ENCODE measurements at places on chromosomes 11 and 22.
A peak's percentile ranks its signal among the peaks of the same experiment; 100 is the strongest.

DNA sequence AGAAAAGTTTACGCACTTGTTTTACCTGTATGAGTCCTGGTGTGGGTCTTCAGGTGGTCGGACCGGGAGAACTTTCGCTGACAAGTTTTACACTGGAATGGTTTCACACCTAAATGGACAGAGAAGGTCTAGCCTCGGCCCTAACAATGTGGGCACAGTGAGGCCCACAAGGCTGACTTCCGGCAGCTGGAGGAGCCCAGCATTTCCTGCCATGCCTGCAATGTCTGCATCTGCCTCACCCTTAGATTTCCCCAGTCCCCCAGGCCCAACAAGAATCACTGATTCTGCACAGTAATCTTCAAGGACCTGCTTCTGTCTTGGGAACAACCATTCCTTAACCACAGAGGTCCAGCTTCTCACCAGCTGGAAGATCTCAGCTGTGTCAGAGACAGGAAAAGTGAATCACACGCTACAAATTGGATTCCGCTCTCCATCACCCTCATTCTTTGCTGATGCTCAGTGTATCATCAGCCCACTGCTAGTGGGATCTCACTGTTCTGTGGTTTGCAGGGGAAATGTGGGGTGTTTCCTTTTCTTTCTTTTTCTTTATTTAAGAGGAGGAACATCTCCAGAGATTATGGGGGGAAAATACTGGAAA is 43.3 kb downstream of the WT1 start:
- no peak for DNase-seq

GRCh38 chr22:32733196-32733768 is 68.2 kb upstream of the TIMP3 start:
- no peak for DNase-seq

GRCh38 chr11:60867871-60868681 is 734 bp downstream of the ZP1 start:
- DNase-seq = no peak

GRCh38 chr11:78615724-78616123 is 41.1 kb upstream of the NARS2 start:
- DNase-seq = no peak

DNA sequence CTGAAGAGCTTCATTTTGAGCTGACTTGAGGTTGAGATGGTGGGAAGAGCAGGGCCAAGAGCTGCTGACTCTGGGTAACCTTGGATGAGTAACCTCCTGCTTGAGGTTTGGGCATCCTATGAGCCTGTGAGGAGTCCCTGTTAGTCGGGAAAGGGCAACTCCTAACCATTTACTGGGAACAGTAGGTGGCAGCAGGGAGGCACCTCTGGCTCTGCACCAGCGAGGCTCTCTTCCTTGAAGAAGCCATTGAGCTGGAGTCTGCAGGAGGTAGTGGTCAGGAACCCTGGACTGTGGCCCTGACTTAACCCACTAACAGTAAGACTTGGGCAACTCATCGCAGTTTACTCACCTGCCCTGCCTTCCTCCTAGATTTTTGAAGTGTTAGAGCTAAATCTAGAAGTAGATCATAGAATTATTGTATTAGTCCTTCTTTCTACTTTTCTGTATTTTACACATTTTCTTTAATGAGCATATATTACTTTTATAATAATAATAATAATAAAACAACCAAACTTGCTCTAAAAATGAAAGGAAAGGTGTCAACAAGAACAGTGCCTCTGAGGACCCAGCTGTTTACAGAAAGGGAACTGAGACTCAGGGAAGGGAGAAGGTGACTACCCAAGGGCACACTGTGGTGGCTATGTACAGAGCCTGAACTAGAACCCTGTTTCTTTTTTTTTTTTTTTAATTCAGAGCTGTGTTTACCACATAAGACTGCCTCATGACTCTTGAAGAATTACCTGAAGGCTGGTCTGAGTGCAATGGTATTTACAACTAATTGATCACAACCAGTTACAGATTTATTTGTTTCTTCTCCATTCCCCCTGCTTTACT is 47.5 kb downstream of the MEI1 start:
- DNase-seq = peak; percentile 73

DNA sequence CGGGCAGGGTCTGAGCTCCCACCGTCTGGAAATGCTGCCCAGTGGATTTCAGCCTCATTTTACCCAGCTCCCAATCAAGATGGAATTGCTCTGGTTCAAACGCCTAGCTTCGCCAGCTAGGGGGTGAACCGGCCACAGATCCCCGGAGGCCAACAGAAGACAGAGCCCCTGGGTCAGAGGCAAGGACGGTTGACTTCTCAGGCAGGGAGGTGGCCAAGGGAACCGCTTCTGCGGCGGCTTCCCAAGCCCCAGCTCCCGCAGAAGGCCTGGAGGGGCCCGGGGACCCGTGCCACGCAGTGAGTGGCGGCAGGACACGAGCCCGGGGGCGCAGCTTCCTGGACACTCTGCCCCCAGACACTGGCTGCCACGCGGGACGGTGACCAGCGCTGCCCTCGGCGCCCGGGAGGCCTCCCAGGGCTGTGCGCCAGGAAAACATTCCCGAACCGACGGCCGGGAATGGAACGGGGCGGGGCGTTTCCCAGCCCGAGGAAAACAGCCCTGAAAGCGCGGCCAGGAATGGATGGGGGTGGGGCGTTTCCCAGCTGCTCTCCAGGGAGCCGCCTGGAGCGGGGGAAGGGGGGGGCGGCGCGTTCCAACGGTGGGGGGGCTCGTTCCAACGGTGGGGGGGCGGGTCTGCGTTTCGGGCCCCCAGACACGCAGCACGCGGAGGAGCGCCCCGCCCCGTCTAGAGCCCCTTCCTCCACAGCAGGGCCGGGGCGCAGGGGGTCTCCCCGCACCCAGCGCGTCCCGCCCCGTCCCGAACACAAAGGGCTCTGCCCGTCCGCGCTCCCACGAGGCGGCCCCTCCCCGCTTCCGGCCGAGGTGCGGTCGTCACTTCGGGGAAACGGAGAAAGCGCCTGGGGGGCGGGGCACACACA is 13.5 kb upstream of the B4GALNT4 start:
- peak; percentile 91 for DNase-seq
